ENCODE measurements at places on chromosomes 2 and 18.

DNA sequence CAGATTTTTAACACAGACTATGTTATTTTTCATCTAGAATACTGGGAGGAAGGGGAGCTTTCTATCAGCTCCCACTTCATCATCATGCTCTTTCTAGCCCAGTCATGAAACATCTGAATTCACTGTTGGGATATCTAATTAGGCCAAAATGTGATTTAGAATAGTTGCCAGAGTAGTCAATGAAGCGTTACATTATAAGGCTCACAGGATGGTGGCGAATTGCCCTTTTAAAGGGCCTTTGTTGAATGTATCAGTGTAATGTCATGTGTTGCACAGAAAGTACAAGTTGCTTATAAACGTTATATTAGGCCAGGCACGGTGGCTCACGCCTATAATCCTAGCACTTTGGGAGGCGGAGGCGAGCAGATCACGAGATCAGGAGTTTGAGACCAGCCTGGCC, 45.6 kb downstream of the PDE1A start:
- no peak for DNase-seq

GRCh38 chr18:54316071-54316820, 41.4 kb downstream of the STARD6 start:
- DNase-seq = no peak

- DNase-seq = no peak
Observed at GRCh38 chr2:161713706-161714105, 89.5 kb downstream of the SLC4A10 start.

DNA sequence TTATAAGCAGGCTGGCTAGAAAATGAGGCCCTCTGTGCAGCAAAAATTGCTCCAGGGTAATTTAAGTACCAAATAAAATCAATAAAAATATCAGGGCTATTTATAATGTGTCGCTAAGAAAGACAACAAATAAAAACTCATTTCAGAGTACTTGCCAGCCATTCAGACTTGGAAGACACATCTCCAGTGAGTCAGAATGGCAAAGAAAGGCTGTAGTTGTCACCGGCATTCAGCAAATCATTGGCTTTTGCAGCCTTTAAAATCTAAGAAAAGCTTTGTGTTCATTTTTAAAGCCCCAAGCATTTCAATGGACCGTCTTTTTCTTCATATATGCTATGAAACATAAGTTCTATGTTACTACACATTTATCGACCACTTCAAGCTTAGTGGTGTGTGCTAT, 141.1 kb upstream of the HNMT start:
- DNase-seq = no peak

GRCh38 chr2:222760301-222760897, 88.9 kb downstream of the MOGAT1 start:
- no peak for DNase-seq
